Suppressor macrophage (primary cell): ENCODE measurements at places on chromosomes 3 and 15.

DNA sequence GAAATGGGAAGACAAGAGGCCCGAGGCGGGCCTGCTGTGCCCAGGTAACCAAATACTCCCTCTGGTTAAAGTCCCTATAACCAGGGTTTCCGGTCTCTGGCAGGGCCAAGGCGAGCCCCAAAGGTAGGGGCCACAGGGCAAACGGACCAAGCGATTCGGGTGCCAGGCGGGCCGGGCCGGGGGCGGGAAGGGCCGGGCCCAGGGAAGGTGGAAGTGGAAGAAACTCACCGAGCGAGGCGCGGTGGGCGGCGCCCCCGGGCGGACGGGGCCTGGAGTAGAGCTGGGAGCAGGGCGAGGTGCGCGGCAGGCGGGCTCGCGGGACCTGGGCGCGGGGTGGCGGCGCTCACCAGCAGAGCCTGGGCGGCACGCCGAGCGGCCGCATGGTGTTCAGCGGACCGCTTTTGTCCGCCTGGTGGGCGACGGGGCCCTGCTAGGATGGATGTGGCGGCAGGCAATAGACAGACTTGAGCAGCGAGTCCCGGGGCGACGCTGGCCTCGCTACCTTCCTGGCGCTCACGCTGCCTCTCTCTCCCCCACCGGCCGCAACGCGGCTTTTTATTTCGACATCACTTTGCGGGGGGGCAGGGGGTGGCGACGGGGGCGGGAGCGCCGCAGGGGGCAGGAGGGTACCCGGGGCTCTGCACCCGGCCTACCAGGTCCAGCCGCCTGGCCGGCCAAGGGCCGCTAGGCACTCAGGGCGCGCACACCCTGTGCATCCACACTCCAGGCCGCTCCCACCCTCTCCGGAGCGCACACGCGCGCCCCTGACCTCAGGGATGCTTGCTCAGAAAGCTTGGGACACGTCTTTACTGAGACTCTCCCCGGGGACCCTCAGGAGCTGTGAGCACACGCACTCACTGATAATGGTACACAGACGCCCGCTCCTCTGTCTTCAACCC is at the start of gene GATA2:
TSS of gene GATA2 (minus strand) at position 531 of the 899 bp plus-strand sequence. CDS start 6,170 bp downstream, outside the sequence.
- no peak for DNase-seq

GRCh38 chr3:126545544-126545943 is 13.2 kb downstream of the C3orf22 start:
- DNase-seq, result no peak

GRCh38 chr15:31362886-31363285 is 36.3 kb downstream of the KLF13 start:
- no peak for DNase-seq

DNA sequence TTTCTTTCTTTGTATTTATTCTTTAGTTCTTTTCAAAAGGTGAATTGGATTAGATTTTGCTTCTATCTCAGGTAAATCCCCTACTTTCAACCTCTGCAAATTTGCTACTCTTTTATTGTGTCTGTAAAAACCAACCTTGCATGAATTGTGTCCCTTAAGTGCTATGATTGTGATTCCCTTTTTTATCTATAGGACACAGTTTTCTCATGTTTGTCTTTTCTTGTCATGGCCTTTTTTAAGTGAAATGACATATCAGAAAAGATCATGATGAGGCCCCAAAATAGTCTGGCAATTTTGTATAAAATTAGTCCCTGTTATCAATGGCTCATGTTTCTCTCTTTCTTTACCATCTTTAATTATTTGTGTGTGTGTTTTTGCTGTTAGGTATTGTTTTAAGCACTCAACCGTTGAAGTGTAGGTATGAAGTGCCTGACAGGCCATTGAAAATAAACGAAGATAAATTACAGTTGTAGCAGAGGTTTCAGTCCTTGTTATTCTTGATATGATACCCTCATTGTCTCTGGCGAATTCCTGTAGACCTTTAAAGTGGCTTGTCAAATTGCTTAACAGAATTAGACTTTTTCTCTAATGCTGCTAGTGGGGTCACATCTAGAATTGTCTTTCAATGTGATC is 184.3 kb downstream of the UBE2E2 start:
- no peak for DNase-seq

DNA sequence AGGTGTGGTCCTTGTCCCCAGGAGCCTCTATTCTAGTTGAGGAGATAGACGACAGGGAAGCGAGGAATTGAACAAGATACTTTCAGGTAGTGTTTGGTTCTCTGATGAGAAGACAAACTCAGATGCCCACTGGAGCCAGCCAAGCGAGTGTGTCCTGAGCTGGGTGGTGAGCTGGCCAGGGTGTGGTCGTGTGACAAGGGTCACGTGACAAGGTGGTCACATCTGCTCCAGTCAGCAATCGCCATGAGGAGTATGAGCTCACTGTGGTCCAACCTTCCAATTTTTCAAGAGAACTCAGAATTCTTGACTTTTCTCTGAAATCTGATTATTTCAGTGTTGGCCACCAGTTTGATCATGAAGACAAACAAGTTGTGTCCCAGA is 39.5 kb downstream of the SLC6A6 start:
- DNase-seq, result peak; percentile 63

DNA sequence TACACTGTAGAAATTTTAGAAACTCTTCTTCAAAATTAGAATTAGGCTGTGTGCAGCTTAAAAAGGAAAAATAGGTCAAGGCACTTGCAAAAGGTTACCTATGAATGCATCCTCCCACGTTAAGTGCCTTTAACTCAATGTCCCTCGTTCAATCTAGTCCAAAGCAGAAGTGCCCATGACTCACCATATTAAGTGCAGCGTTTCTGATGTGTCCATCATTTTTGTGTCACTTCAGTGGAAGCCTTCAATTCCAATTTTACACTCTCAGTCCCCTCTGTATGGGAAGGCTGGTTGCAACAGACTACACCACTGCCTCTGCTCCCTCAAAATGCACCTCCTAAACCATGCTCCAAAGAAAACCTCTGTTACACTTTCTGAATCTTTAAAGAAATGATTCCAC is 53.4 kb downstream of the FOXB1 start:
- no peak for DNase-seq

DNA sequence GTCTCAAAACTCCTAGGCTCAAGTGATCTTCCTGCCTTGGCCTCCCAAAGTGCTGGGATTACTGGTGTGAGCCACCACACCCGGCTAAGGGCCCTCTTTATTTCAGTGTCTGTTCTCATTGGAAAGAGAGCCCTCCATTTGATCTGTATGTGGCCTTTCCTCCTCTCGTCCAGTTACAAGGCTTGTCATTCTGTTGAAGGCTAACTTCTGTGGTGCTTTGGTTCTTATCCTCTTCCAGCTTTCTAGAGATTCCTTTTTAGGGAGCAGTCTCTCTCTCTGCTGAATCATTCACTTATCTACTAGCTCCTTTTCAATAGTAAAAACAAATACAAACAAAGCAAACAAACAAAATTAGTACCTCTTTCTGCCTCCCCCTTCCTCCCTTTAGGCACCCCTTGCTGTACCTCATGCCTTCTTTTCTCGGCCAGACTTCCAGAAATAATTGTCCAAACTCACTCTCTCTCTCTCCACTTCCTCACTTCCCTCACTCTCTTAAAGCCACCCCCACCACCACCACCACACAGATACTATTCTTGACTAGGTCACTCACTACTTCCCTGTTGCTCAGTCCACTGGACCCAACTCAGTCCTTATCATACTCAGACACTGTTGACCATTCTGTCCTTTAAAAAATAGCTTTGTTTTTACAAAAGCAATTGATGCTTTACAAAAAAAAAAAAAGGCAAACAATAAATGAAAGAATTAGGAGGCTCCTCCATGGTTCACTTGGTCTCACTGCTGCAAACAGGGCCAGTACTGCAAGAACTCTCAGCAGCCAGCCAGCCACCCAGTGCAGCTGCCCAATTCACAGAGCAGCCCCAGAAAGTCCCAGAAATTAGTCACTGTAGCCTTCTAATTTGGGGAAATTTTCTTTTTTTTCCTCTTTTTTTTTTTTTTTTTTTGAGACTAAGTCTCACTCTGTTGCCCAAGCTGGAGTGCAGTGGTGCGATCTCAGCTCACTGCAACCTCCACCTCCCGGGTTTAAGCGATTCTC is 31.7 kb upstream of the RAB11A start:
- DNase-seq, result peak; percentile 59

DNA sequence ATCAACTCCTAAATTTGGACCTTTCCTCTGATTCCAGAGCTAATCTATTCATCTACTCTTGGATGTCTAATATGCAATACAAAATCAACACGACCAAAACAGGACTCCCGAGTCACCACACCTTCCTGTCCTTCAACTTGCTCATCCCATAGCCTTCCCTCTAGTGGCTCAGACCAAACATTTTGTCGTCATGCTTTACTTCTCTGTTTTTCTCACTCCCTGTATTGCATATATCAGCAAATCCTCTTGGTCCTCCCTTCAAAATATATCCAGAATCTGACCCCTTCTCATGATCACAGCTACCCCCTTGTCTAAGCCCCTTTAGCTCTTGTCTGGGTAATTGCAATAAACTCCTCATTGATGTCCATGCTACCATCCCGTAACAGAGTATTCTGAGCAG is 30.5 kb upstream of the DCP1A start:
- no peak for DNase-seq

DNA sequence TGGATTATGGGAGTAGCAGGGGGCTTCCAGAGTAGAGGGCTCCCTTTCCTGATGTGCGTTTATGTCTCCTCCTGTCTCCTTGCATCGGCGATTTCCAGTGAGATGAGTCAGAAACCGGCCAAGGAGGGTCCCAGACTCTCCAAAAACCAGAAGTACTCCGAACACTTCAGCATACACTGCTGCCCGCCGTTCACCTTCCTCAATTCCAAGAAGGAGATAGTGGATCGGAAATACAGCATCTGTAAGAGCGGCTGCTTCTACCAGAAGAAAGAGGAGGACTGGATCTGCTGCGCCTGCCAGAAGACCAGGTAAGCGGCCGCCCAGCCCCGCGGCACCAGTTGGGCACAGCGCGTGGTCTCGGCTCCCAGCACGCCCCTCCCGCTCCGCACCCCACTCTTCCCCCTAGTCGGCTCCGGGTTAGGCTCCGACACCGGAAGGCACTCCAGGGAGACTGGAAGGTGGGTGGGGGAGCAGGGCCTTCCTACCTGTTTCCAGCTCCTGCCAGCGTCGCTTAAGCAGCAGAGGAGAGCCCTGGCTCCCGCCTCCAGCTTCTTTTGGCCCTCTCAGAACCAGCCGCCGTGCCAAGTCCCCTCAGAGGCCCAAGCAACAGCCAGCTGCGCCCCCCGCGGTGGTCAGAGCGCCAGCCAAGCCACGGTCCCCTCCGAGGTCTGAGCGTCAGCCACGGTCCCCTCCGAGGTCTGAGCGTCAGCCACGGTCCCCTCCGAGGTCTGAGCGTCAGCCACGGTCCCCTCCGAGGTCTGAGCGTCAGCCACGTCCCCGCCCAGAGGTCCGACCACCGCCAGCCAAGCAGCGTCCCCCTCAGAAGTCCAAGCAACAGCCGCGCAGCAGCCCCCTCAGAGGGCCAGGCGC is 34.7 kb downstream of the MOBP start:
- DNase-seq, result no peak

GRCh38 chr3:112085735-112086075 is 484 bp upstream of the C3orf52 start:
- DNase-seq, result no peak

GRCh38 chr15:96209285-96209735 is 121.2 kb upstream of the NR2F2 start:
- no peak for DNase-seq

DNA sequence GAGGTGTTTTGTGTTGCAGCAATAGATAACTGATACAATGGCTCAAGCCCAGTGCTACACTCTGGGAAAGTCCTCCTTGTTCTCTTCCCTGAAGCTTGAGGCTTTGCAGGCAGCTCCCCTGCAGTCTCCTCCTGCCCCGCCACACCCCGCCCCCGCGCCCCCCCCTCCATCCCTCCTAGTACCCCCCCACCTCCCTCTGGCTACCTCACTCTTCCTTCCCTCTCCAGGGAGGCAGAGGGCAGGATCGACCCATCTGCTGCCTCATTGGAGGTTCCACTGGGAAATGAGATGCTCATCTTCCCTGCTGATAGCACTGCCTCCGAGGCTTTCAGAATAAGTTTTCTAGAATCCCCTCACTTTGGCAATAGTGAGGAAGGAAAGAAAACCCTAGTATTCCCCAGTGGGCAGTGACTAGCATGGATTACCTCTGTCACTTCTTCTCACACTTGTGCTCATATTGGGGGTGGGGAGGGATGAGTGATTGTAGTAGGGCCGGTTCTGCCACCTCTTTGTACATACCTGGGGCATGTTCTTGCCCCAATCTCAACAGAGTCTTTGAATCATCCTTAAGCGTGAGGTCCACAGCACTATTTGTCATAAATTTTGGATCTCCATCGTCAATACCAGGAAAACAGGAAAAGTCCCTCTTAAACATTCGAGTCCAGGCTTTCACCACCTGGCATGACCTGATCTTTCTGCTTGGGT is 16.3 kb upstream of the RAB7A start:
- DNase-seq, result no peak

DNA sequence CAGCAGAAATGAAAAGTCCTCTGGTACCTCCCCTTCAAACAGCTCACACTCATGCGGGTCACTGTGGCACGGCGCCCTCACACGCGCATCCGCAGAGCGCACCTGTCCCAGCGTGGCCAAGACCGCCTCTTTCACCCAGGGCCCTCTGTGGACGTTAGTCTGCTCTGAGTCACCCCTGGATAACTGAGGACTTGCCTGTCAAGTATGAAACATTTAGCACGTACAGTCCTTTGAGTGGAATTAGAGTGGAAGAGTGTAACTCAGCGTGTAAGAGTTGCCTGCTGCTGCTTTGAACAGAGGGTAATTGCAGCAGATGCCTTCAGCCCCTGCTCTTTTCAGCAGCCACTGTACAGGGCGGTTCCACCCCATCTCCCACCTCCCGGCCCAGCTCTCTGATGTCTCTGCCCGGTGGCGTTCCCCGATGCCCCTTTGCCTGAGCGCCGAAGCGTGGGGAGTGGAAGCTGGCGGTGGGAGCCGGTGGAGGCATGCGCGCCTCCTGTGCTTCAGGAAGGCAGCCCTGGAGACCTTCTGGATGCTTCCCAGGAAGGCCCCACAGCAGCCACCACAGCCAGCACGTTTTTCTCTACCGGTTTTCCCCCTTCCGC is 23.0 kb downstream of the CPN2 start:
- no peak for DNase-seq

DNA sequence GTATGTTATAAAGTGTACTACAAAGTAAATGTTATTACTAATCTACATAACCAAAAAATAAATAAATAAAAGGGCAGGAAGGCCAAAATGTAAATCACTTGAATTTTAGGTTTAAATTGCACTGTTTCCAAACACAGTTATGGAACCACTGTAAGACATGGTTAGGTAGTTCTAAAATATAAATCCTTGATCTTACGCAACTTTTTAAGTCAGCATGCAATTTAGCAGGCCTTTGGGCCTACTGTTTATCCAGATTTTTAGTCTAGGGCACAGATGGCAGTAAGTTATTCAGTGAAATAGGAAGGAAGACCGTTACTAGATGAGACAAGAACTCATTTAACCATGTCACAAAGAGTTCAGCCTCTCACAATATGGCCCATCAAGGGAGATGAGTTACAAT is 187.4 kb upstream of the SLC2A2 start:
- no peak for DNase-seq
